ENCODE measurements at places on chromosomes 6 and 20.

DNA sequence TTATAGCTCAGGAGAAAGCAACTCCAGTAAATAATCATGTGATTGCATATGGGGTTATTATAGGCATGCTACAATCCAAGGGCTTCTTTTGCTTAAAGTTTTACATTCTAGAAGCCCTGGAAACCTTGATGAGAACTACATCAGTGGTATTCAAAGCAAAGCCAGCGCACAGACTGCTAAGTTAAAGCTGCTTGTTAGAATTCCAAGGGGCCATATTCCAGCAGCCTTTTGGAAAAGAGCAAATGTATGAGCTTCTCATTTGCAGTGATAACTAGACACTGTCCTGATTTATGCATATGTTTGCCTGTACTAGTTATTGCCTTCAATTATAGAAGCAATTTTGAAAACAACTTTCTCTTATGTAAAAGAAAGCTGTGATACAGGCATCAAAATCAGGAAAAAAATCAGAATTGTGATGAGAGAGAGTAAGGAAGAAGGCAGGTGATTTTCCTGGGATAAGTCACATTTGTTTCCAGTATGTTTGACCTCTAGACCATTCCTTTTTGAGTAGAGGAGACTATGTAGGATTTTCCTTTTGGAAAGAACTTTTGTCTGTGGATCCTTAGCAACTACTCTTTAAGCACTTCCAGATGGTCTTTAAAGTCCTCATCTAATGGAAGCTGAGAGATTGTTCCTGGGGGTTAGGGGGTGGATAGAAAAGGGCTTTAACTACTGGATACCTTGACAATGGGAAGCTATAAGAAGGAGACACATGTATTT lies 159.2 kb downstream of the PLCB4 start:
- DNase-seq: no peak

DNA sequence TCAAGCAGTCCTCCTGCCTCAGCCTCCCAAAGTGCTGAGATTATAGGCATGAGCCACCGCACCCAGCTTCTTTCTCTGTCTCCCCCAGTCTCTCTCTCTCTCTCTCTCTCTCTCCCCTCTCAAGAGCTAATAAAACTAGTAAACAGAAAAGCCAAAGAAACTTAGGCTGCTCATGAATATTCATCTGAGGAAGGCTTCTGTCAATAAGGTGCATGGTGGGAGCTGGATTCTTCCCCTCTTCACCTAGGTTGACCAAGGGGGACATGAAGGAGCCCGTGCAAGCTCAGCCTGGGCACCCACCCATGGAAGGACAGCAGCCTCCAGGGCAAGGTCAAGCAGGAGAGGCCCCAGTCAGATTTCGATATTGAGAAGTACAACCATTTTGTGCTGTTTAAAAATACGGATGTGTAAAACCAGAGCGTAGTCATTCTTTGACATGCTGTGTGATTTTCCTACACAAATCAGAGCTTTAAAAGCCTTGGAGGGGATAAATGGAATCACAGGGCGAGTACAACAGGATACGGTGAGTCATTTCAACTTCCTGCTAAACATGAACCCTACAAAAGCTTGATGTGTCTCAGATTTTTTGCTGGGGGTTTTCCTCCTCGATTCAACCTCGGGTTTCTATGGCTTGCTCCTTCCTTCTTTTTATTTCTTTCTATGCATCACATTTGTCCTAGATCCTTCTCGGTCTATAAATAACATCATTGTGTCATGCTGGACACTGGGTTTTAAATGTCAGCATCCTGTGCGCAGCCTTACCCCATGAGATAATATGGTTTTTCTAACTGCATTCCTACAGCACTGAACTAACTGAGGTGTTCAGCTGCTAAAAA lies 368.9 kb upstream of the JARID2 start:
- peak; percentile 22 for DNase-seq

GRCh38 chr6:150632785-150633485 lies 33.2 kb downstream of the PLEKHG1 start:
- no peak for DNase-seq

DNA sequence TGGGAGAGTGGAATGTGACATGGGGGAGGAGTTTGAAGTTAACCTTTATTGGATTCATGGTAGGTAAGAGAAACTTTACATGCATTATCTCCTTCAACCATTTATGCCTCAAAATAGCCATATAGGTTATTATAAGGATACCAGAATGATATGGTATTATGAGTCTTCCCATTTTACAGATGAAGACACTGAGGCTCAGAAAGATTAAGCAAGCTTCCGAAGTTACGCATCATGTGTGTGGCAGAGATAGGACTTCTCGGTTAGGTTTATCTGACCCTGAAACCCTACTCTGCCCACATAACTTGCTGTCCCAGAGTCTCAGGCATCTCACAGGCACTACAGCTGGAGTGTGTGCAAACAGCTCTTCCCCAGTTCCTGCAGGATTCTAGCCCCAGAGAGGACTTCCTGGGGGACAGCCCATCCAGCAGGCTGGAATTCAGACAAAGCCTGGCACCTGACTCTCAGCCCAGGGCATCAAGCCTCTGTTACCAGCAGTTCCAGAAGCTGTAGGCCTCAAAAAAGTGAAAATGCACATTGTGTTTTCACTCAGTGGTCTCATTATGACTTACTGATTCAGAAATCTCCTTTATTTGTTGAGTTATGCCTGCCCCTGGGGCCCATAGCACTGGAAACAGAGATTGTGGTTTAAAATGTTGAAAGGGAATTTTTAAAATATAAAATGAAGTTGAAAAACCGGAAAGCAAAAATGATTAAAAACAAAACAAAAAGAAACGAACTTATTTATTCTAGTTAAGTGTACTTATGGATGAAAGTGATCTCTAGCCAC lies 512.8 kb upstream of the CHD6 start:
- DNase-seq: no peak
